ENCODE measurements at places on chromosomes 11 and 22. TPM values are rescaled to one million over a fixed set of nuclear protein-coding genes. Genes with fewer than 3 reads are reported as not detected.

DNA sequence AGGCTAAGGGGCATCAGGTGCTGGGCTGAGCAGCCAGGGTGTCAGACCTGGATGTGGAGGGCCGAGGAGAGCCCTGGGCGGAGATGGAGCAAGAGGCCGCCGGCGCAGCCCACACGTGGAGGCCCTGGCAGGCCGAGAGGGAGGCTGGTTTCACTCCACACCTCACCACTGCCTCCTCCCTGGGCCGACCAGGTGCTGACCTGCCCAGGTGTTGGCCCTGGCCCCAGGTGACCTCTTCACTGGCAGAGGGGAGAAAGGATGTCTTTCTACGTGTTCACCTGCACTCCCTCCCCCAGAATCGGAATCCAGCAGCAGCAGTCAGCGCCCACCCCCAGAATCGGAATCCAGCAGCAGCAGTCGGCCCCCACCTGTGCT is 781 bp downstream of the ANO9 start:
- DNase-seq: no peak

DNA sequence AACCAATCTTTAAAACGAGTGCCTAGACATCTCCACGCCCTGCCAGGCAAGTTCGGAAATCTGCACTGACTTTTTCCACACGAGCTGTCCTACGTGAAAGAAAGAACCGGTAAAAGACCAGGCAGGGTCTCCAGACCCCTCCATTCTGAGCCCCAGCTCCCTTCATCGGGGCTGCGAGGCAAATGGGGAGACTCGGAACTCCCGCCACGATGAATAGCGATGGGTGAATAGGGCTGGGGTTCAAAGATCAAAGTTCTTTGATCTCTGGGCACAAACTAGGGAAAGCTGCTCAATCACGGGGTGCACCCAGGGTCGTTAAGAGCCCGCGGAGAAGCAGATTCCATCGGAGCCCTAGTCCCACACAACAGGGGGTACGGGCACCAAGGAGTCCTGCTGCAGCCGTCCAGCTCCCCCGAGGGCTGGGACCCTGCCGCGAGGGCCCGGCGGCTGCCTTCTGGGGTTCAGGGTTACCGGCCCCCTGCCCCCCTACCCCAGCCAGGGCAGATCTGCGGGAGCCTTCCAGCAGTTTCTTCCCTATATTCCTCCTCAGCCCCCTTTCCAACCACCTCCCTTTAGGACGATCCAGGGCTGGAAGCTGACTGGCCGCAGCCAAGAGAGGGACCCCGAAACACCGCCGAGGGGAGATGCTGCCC is 1.1 kb downstream of the LRP4 start:
- no peak for DNase-seq

GRCh38 chr11:3133261-3134217 is 31.6 kb downstream of the OSBPL5 start:
- DNase-seq: no peak

The ZC3H12C gene
- polyA plus RNA-seq: 8.1 TPM

The GLYATL1B gene
- not detected for polyA plus RNA-seq

GRCh38 chr22:41498303-41498835 is 29.5 kb downstream of the ACO2 start:
- no peak for DNase-seq

DNA sequence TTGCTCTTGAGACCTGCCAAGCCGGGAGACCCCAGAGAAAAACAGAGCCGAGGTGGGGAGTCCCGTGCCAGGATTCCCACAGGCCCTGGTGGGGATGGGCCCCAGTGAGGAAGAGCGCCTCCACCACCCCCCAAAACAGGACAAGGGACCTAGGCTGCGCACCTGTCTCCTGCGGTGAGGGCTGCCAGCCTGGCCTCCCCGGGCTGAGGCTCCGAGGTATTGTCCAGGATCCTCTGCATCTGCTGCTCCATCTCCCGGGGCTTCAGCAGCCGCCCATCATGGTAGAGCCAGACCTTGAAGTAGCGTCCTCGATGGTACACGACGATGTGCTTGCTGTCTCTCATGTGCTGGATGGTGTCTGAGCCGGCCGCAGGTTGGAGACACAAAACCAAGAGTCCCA is 33.3 kb upstream of the TESMIN start:
- no peak for DNase-seq

- no peak for DNase-seq
These were observed 41.3 kb upstream of the ETS1 start for GRCh38 chr11:128628686-128629085.

GRCh38 chr11:76385903-76386302 is 4.8 kb downstream of the GVQW3 start:
- no peak for DNase-seq

The AASDHPPT gene
- 83.6 TPM for polyA plus RNA-seq

DNA sequence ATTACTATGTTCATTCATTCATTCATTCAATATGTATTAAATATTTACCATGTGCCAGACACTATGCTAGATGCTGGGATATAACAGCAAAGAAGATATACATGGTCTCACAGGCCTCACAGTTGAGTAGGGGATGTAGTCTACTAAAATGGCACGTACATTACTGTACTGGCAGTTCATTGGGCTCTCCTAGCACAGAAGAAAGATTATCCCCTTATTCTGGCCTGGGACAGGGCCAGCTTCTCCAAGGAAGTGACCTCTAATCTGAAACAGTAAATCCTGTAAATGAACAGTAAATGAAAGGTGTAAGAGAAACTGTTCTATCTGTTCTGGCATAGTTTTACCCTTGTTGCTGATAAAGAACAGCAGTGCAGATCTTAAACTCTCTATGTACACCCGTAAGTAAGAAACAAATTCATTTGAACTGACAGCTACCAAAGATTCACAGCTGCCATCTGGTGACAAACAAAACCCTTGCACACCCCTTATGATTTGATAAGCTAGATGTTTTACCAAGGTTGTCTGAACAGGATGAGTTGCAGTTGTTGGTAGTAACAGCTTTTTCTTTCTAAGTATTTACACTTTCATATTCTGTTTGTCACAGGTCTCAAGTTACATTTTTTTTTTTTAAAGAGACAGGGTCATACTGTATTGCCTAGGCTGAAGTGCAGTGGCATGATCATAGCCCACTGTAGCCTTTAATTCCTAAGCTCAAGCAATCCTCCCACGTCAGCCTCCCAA is 263.1 kb downstream of the TMEM135 start:
- no peak for DNase-seq

GRCh38 chr11:35006389-35007128 is 90.1 kb downstream of the PDHX start:
- no peak for DNase-seq
